ENCODE measurements at places on chromosomes 16 and 17. TPM values are rescaled to one million over a fixed set of nuclear protein-coding genes. Genes with fewer than 3 reads are reported as not detected.

UTS2R gene
- polyA plus RNA-seq = not detected

LRRC36 gene
- 1.8 TPM for polyA plus RNA-seq

GRCh38 chr17:36673637-36674277 is 72.4 kb downstream of the MRM1 start:
- no peaks in the 10 kb centered on the region for H3K4me1 ChIP-seq
- no peaks in the 10 kb centered on the region for H3K36me3 ChIP-seq
- H3K27me3 ChIP-seq = no peaks in the 10 kb centered on the region

DNA sequence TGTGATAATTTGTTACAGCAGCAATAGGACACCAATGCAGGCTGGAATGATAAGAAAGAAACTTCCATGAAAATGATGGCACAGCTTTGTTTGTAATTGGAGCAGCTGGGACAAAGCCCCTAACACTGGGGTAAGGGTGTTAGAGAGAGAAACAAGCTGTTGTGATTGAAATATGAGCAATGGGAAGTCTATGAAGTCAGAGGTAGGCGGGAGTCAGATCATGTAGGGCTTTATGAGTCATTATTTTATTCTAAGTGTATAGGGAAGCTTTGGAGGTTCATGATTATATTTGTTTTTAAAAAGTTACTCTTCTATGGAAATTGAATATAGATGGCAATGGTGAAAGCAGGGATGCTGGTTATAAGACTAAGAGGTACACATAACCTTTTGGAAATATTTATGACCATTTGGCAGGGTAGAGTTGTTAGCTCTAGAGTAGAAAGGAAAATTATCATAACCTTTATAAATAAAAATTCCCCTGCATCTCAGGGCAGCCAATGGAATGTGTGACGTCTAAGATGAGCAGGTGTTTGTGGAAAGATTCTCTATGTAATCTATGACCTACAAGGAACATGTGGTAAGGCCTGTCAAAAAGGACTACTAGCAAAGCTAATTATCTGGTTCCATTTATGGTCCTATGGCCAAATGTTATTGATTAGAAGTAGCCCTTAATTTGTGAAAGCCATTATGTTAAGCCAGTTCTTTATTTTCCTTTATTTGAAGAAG is 85.6 kb downstream of the KCNJ2 start:
- DNase-seq = peak; percentile 18
- no peaks in the 10 kb centered on the region for H3K36me3 ChIP-seq
- no peaks in the 10 kb centered on the region for H3K4me1 ChIP-seq

- no peaks in the 10 kb centered on the region for H3K4me1 ChIP-seq
- no peaks in the 10 kb centered on the region for H3K36me3 ChIP-seq
- H3K27me3 ChIP-seq = no peaks in the 10 kb centered on the region
- DNase-seq = no peak
- H3K4me3 ChIP-seq = no peak overlapping the region
Measured at GRCh38 chr17:74117087-74117698, 86.3 kb upstream of the RPL38 start.

GRCh38 chr17:74430706-74431567 is 951 bp upstream of the GPRC5C start:
- peak; percentile 57 for DNase-seq
- no peaks in the 10 kb centered on the region for H3K36me3 ChIP-seq
- H3K4me3 ChIP-seq = peak overlapping the region; percentile 22
- H3K27me3 ChIP-seq = peaks cover 34% of the 10 kb centered on the region
- H3K4me1 ChIP-seq = peaks cover 22% of the 10 kb centered on the region

DNA sequence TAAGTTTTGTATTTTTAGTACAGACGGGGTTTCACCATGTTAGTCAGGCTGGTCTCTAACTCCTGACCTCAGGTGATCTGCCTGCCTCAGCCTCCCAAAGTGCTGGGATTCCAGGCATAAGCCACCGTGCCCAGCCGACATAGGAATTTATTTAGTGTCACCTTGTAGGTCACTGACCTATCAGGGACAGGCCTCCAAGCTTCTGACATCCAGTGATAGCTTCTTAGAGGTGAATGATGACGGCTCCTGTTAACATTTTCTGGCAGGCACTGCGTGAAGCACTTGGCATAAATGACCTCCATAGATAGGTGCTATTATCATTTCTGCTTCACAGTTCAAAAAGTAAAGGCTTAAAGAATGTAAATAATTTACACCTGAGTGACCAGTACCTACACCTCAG is 71.6 kb downstream of the RBFOX1 start:
- no peak overlapping the region for H3K27ac ChIP-seq
- no peaks in the 10 kb centered on the region for H3K36me3 ChIP-seq
- no peaks in the 10 kb centered on the region for H3K27me3 ChIP-seq
- no peak for DNase-seq
- no peaks in the 10 kb centered on the region for H3K4me1 ChIP-seq
- no peak overlapping the region for H3K4me3 ChIP-seq

Measured in CD14-positive monocyte (primary cell).